CD4-positive, alpha-beta T cell treated with Interleukin-12 subunit alpha and Interleukin-12 subunit beta, for 1 hour (primary cell): ENCODE measurements at places on chromosomes 1 and 21.
A peak's percentile ranks its signal among the peaks of the same experiment; 100 is the strongest.

DNA sequence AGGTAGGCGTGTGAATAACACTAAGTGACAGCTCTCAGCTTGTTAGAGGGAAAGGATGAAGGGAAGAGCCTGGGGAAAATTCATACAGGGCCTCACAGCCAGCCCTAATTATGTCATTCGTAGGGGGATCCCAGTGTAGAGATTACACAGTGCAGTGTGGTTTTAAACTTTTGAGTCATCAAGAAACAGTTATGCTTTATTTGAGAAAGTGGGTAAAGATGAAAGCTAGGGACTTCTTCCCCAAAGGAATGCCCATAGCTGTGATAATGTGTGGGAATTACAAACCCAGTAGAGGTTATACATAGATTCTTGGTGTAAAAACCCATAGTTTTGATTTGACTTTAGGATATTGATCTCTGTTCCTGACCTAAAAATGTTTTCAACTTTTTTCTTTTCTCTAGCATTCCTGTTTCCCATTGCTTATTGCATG lies 1.9 kb downstream of the TTF2 start:
- DNase-seq, result peak; percentile 37

- DNase-seq, result no peak
Measured at GRCh38 chr1:160256396-160257046, 5.8 kb downstream of the DCAF8 start.

DNA sequence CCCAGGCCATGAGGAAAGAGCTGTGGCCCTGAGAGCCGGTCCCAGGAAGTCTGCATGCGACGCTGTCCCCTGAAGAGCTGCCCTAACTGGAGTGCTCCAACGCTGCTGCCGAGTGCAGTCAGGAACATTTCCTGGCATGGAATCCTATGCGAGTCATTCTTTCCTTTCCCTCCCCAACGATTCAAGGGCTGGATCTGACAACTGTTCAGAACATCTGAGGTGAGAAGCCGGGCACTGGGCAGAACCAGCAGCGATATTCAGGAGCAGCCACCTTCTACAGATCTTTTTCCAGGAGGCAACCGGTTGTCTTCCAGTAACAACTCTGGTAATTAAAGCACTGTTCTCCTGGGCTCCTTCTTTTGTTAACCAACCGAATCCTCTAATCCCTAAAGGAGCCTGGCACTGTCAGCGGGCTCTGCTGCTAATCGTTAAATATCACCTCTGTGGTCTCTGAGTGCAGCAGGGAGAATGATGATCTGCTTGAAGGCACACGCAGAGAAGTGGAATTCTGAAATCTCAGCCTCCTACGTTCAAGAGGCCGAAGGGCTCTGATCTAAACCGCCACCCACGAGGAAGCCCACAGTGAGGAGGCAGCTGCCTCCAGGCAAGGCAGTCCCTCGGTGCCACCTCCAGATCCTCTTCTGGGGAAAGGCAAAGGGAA lies 55.8 kb downstream of the SLC45A1 start:
- DNase-seq, result no peak

DNA sequence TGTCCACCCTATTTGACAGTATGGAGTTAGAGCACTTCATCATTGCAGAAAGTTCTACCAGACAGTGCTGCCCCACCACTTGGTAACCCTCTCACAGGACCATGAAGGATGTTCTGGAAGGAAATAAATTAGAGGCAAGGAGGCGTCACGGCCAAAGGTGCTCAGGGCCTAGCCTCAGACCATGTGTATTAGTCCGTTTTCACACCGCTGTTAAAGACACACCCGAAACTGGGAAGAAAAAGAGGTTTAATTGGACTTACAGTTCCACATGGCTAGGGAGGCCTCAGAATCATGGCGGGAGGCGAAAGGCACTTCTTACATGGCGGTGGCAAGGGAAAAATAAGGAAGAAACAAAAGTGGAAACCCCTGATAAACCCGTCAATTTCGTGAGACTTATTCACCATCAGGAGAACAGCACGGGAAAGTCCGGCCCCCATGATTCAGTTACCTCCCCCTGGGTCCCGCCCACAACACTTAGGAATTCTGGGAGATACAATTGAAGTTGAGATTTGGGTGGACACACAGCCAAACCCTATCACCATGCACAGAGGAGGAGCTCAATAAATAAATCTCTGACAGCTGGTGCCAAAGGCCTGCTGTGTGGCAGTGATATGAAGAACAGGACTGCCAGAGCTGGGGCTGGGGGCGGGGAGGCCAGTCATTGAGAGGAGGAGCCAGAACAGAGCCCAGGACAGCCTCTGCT lies 75.8 kb downstream of the FHAD1 start:
- DNase-seq, result no peak

DNA sequence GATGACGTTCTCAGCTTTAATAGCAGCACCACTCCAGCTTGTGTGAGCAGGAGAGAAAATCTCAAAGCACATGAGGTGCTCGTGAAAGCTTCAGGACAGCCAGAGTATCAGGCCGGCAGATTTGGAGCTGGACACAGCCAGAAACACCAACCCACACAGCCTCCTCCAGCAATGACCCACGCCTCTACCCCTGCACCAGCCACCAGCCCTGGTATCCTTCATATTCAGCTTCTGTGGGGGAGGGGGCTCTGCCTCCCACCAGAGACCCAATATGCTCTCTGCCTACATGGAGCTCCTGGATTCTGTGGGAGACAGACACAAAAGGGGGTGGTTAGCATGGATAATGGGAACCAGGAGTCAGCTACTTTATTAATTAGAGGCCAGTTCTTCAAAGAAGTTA lies 133.6 kb upstream of the FMN2 start:
- no peak for DNase-seq

GRCh38 chr1:227911376-227911775 lies 36.4 kb downstream of the WNT9A start:
- no peak for DNase-seq

GRCh38 chr1:160607672-160608032 lies 28.4 kb upstream of the CD84 start:
- DNase-seq, result no peak

DNA sequence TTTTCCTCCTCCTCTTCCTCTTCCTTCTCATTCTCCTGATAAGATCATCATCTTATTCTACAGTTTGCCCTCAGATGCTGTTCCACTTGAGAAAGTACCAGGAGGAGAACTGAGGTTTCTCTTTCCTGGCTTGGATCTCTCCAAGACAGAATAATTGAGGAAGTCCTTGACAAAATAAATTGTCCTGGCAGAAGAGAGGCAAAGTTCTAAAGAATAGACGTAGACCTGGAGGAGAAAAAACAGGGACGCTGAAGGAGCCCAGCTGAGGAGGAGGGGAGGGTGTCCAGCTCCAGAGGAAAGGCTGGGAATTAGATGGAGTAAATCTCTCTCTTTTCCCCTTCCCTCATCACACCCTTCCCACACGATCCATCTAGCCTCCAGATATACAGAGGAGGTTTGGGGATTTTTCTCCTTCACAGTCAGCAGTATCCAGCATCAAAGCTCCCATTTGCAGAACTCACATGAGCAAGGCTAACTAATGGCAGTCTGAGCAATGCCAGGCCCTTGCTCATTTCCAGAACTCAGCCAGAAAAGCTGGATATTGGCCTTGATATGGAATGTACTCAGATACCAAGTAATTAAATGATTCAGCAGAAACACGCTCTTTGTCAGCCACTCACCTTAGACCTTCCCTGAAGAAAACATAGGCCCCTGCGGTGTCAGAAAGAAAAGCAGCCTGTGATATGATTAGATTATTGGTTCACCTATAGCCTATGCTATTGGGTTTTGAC lies 5.1 kb upstream of the GNG12 start:
- no peak for DNase-seq

DNA sequence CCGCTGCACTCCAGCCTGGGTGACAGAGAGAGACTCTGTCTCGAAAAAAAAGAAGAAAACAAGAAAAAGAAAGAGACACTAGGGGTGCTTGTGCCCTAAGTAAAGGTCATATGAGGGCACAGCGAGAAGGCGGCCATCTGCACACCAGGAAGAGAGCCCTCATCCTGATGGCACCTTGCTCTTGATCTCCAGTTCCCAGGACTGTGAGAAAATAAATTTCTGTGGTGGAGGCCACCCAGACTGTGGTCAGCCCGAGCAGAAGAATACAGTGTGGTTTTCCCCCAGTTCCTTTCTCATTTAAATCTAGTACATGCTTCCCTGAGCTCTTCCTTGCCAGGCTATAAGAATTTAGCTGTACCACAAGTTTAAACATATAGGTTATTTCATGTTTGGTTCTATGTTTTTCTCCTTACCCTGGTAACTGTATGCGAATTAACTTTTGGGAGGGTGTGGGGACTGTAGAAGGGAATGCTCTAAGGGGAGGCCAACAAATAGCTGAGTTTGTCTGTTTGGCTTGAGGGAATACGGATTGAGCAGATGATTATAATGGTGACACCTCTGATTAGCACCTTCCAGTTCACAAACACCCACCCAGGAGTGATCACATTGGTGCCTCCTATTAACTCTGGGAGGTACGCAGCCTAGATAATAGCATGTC lies 119.6 kb upstream of the ERRFI1 start:
- DNase-seq, result no peak

DNA sequence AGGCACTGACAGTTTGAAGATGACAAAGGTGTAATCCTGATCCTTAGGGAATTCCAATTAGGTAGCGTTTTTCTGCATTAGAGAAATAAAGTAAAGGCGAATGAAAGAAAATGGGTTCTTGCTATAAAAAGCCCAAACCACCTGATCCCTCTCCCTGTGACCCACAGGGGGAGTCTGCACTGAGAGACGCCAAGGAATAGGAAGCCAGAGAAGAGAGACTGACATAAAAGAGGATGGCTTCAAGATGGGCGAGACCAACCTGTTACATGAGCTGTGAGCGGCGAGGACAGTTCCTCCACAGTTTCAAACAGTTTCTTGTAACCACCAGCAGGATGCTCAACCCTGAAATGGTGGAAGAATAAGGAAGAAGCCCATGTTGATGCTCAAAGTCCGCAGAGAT lies 1.4 kb downstream of the RPE65 start:
- no peak for DNase-seq

DNA sequence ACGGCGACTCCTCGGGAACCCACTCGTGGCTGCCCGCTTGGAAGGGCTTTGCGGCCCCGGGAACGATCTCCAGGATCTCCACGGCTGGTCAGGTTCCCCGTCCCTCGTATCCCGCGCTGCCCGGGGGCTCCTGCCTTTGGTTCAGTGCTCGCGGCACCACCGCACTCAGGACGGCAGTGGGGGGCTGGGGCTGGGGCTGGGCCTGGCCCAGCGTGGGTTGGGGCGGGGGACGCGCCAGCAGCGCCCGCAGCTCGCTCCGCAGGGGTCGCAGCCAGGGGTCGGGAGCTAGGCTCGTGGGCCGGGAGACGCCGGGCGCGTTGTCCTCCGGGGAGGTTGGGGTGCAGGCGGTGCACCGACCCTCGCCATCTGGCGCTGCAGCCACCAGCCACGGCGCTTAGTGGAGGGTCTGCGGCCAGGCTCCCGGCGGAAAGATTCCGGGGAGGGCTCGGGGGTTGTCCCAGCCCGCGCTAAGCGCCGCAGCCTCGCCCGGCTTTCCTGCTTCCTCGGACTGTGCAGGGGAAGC lies 8.9 kb downstream of the SIM2 start:
- DNase-seq, result no peak

GRCh38 chr1:35646043-35646442 lies 4.7 kb upstream of the PSMB2 start:
- DNase-seq, result no peak

- no peak for DNase-seq
Measured at GRCh38 chr1:91546301-91546581, 45.6 kb downstream of the CDC7 start.

DNA sequence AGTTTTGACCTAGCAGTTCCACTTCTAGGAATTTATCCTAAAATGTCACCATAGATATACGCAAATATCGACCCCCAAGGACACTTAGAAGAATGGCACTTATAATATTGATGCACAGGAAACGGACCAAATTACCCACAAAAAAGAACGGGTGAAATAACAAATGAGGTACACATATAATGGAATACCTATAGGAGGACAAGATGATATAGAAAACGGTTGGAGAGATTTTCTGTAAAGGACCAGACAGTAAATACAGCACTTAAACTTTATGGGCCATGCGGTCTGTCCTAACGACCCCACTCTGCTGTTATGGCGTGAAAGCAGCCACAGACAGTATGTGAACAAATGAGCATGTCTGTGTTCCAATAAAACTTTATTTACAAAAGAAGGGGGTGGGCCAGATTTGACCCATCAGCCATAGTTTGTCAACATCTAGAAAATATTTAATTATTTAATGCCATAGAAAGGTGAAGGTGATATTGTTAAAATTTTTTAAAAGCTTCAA lies 2.4 kb downstream of the TMPRSS3 start:
- DNase-seq, result no peak

DNA sequence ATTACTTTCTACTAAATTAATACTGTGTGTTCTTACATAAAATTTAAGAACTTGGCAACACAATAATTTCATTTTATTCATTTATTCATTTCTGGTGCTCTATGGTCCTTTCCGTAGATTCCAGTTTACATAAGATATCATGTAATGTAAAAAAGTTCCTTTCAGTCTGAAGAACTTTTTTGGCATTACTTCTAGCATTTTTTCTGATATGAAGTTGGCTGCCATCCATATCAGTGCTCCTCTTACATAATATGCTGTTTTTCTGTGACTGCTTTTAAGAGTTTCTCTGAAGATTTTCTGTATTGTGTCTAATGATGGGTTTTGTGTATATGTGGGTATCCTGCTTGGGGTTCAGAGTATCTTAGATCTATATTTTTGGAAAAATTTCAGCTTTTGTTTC lies 34.8 kb downstream of the LIN9 start:
- no peak for DNase-seq

DNA sequence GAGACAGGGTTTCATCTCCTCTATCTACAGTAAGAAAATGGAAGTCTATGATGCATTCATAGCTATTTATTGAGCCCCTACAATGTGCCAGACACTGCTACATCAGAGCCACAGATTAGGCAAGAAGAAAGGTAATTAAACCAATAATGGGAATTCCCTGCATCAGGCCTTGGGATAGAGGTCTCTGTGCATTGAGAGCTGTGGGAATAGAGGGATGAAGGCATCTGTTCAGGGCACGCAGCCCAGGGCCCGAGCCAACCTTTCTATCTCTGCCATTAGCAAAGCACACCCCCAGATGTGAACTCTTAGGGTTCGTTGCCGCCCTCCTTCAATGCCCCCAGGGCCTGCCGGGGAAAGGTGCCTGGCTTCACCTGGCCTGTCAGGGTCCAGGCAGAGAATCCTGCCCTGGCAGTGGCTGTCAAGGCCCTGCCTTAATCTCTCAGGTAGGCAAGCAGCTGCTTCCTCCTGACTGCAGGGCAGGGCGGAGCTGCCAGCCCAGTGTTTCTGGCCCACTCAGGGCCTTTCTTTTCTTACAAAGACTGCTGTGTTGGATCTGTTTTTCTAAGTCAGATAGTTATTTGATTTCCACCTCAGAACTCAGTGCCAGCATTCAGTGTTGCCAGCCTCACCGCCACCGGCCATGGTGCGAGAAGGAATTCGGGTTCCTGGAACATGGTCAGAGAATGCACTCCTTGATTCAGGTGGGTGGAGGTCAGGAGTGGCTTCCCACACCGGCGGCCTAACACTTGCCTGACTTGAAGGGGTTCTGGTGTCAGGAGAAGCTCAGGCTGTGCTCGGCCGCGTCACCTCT lies 76.1 kb downstream of the PGM1 start:
- no peak for DNase-seq

GRCh38 chr1:17605582-17606344 lies 66.3 kb downstream of the ARHGEF10L start:
- DNase-seq, result no peak

GRCh38 chr1:212515329-212515760 lies 82.6 kb downstream of the NENF start:
- no peak for DNase-seq

GRCh38 chr1:156114101-156114918 lies at the start of gene LMNA:
Gene LMNA (plus strand): TSS chr1:156114711. CDS start chr1:156114919, 208 bp downstream.
- peak; percentile 89 for DNase-seq

- DNase-seq, result no peak
Measured at GRCh38 chr1:40663324-40664166, 1.9 kb downstream of the RIMS3 start.
